Caudate nucleus (tissue), 63 donors: ENCODE measurements at places on chromosomes 12 and 14.

DNA sequence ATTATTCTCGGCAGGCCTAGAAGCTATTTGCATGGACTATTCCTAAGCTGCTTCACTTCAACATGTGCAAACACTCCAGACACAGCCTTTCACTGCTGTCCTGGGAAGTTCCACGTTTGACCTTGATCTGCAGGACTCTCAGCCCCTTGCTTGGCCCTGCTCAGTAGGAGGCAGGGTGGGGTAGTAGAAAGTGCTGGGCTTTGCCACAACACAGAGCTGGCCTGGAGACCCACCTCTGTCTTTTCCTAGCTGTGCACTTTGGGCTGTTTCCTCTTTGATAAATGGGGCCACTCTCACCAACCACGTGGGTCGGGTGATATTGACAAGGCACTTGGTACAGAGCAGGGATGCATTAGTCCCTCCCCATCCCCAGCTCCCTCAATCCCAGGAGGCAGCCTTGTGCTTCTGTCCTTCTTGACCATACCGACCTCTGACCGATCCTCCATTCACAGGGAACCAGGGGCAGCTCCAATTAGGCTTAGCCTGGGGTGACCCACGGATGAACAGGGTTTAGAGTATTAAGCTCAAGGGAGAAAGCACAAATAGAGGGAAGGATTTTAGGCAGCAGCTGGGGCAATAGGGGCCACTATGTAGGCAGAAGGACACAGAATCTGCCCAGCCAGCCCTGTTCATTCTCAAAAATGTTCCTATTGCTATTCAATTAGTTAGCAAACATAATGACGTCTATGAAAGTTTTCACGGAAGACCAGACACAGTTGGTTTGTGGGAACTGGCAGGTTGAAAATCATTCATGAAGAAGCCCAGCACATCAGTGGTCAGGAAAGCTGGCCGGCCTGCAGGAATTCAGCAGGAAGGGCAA is 63.3 kb downstream of the SYNE3 start:
- no peak for DNase-seq

- DNase-seq: no peak
Measured at GRCh38 chr14:31926123-31926522, 151.0 kb upstream of the ARHGAP5 start.

- no peak for DNase-seq
Measured at GRCh38 chr12:4036671-4037271, 163.6 kb upstream of the PARP11 start.

DNA sequence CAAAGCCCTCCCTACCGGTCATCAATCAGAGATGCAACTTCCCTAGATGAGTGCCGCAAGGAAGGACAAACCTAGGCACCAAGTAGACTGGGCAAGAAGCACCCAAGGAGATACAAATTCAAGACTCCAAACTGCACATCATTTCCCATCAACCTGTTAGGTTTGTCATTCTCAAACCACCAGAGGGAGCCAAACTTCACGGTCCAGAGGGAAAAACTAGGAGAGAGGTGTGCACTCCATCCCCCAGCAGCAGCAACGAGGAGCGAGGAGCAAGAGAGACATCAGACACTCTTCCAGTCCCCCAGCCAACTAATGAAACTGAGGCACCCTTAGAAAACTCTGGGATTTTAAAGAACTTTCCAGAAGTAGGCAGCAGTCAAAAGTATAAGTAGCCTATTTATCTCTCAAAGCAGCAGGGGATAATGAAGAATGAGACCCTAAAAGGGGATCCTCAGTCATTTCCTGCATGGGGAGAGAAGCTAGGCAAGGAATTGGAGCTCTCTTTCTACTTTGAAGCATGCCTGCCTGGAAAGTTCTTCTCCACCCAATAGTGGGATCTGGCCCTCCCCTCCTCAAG is 37.0 kb upstream of the NT5DC3 start:
- no peak for DNase-seq

DNA sequence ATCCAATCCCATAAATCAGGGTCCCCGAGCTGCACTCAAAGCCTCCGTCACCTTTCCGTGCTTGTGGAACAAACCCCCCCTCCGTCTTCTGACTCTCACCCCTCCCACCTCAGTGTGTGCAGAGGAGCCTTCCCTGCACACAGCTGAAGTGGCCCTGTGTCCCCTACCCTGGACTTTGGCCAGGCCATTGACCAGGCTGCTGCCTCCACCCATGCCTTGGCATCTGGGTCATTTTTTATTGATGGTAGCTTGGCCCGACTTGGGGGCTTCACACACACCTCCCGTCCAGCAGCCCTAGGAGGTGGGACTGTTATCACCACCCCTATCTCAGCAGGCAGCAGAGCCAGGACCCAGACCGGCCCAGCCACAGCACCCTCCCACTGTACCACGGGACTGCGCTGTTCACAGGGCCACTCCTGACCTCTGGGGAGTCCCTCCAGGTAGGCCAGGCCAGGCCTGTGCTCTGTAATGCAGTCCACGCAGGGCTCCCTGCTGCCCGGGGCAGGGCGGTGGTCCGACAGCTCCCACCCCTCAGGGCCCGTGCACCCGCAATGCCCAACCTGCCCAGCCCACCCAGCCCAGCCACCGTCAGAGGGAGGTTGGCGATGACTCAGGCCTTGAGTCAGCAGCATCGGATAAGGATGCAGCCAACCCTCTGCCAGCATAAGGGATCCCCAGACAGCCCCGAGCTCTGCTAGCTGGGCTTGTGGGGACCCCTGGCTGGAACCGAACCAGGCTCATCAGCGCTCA is 9.2 kb upstream of the INF2 start:
- no peak for DNase-seq

DNA sequence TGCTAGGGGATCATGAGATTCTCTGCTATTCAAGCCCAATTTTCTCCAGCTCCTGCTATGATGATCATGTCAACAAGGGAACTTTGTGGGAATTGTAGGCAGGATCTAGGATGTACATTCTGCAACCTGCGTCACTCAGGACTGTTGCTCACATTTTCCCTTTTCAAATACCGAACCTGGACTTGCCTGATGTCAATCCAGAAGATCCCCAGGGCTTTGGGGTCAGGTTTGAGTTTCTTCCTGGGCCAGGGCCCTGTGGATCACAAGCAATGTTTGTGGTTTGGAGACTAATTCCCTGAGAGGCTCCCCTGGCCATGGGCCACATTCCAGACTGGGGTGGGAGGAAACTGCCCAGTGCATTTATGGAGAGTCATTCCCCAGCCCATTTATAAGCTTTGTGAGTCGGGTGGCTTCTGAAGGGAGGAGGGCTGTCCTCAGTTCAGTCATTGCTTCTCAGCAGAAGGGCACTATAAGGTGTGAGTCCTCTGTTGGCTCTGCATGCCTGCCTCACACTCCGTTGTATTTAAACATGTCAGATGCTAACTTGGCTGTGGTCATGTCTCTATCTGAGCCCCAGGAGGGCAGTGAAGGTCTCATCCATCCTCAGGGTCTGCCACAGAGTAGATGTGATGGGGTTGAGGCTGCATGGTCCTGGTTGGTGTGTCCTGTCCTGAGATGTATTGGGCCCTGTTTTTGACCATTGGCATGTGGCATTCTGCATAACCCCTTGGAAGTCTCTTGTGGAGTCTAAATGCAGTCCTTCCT is 6.5 kb downstream of the KRT86 start:
- DNase-seq: no peak

GRCh38 chr12:106722837-106723236 is 51.6 kb upstream of the RIC8B start:
- DNase-seq: no peak

DNA sequence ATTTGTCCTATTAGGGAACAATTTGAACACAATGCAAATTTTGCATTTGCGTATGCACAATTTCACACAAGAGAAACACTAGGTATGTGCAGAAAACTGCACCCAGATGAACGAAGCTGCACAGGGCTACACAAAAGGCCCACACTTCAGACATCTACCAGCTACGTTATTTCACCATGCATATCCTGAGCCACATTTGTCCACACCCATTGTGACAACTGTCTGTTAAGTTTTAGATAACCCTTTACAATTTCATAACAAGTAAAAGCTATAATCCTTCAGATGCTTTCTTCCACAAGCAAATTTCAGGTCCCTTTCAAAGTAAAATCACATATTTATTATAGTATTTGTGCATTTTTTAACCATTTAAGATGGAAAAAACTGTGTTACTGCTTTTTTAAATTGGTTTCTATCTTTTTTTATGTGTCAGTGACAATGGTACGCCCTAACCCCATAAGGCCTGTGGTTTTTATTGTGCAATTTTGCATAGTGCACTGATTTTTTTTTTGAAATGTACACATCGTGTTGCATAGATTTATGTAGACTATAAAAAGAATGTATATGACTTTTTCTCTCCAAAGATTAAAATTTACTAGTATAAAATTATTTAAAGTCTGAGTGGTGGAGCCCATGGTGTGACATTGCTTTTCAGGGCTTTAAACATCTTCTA is 87.8 kb upstream of the BTG1 start:
- DNase-seq: no peak

- no peak for DNase-seq
Measured at GRCh38 chr12:51126297-51126696, 42.9 kb upstream of the CSRNP2 start.
